Smooth muscle cell of bladder (primary cell): ENCODE measurements at places on chromosomes 2 and 18. TPM values are rescaled to one million over a fixed set of nuclear protein-coding genes. Genes with fewer than 3 reads are reported as not detected.

Gene INHBB
- total RNA-seq: under 0.01 and 0.09 TPM in 2 replicates

Gene VSNL1
- not detected in 2 replicates for total RNA-seq

Gene SOCS6
- 49.5 and 54.5 TPM in 2 replicates for total RNA-seq

Gene MRPL19
- total RNA-seq: 24.0 and 33.3 TPM in 2 replicates

Gene SERTAD2
- total RNA-seq: 5.5 and 6.5 TPM in 2 replicates

Gene CCDC141
- under 0.01 TPM in 1 of 2 replicates, not detected in the other for total RNA-seq

Gene MAP4K3
- 40.1 and 46.5 TPM in 2 replicates for total RNA-seq

Gene PSMA8
- not detected in 2 replicates for total RNA-seq

Gene MRO
- total RNA-seq: under 0.01 and 0.18 TPM in 2 replicates

Gene NTSR2
- total RNA-seq: under 0.01 TPM in 1 of 2 replicates, not detected in the other

Gene KDSR
- total RNA-seq: 19.5 and 36.1 TPM in 2 replicates

Gene LONRF2
- total RNA-seq: 0.28 TPM in 2 replicates

Gene MGAT4A
- 0.28 and 0.74 TPM in 2 replicates for total RNA-seq

Gene RAD51AP2
- total RNA-seq: not detected in 2 replicates

Gene ALPP
- not detected in 2 replicates for total RNA-seq

Gene LAMA3
- 19.1 and 20.9 TPM in 2 replicates for total RNA-seq

Gene TNS1
- total RNA-seq: 37.3 and 74.4 TPM in 2 replicates
